ENCODE measurements at places on chromosomes 3 and 15.

DNA sequence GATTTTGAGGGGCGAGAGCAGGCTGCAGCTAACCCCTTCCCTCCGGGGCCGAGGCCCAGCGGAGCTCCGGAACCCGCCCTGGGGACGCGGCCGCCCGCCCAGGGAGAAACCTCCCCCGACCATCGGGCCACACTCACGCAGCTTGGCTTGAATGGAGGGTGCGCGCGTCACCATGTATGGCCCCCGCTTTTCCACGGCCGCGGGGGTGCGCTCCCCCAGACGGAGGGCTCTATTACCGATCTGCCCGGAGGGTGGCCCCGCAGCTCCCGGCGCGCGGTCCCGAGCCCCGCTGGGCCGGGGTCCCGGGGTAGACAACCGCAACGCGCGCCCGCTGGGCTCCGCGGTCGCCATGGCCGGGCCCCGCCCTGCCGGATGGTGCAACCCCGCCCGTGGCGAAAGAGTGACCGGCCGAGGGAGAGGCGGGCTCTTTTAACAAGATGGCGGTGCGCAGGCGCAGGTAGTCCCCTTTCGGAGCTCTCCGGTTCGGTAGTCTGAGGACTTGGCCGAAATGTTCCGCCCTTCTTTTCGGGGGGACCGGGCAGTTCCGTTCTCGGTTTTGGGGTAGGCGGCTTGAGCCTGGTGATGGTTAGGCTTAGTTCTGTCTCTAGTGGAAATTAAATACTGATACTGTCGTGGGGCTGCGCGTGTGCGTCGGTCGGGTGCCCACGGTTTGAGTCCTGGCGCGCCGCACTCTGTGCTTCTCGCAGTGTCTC is at the start of gene FAM219B:
Gene FAM219B (minus strand): TSS at position 402 of the 713 bp plus-strand sequence. CDS start 51 bp downstream, at position 351.
- peak; percentile 90 for DNase-seq

DNA sequence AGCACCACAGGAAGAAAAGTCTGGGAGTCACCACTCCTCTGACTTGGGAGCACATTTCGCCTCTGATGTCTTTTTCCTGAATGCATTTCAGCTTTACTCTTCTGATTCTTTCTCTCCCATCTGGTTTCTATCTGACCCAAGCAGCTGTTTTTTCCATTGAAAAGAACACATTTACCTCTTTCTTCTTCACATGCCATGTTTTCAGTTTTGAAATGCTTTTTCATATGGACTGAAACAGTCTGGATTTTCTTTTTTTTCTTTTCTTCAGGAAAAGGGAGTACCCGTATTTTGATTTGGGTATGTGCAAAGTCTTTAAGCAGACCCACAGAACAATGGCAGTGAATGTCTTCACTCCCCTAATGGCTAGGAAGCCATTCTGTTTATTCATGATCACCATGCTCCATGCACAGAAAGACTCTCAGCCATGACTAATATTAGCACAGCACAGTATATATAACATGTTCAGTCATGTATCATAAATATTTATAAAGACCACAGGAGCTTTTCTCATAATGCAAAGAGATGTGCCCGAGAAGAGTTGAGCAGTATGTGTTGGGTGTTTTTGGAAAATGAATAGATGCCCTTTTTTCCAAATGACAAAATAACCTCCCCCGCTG is 82.7 kb upstream of the LRIG1 start:
- DNase-seq: no peak

DNA sequence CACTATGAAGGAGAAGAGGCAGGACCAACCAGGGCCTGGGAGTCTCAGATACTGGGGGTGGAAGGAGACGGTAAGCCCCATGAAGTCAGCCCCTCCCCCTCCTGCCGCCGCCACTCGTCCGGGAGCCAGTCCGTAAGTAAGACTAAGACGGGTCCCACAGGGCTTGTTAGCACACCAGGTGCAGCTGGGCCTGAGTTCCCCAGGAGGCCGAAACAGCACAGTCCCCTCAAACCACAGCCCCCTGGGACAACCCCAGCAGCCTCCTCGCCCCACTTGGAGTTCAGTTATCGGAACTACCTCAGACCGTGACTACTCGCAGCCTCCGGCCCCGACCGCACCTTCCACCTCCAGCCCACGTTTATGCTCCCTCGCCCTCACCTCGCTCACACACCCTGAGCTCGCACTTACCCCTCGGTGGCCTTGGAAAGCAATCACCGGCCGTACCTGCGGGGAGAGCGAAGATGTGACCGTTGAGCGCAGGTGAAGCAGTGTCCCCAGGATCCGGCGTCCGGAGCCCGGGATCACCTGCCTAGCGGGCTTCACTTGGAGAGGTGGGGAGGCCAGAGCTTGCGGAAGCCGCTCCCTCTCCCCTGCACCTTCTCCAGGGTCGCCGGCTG is 557 bp downstream of the ELL3 start:
- no peak for DNase-seq

DNA sequence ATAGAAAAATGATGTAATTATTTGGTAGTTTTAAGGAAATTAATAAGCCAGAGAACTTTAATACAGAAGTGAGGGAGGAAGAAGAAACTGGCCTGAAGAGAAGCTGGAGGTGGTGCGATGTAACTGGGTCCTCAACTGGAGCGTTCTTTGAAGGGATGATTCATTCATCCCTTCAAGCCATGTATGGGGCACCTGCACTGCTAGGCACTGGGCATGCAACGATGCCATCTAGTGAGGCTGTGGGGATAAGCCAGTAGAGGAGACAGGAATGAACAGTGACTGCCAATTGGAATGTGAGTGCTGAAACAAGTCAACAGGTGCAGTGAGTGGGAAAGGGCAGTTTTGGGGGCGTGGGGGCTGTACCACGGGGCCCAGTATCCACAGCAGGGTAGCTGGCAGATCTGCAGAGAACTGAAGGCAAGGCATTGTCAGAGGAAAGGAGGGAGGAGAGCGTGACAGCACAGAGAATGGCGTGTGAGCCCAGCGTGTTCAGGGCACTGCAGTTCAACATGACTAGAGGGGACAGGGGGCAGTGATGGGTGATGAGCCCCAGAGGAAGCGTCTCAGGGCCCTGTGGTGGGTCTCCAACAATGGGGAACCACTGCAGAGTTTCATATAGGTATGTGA is 3.8 kb upstream of the KIF23 start:
- peak; percentile 54 for DNase-seq

DNA sequence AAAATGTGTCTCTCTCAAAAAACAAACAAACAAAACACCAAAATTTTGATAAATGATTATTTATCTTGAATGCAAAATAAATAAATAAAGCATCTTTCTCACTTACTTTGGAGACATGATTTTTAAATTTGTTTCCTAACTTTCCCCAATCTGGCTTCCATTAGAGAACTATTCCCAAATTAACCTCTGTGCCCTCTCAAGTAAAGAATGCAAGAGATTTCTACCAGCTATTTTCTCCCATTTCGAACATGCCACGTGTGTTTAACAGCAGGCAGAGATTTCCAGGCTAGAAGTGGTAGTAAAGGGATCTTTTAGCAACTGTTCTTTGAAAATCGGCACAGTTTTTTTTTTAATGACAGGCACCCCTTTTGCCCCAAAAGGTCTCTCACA is 269.1 kb downstream of the SHQ1 start:
- DNase-seq: no peak

- no peak for DNase-seq
Measured at GRCh38 chr3:15795651-15796308, 2.0 kb downstream of the ANKRD28 start.

DNA sequence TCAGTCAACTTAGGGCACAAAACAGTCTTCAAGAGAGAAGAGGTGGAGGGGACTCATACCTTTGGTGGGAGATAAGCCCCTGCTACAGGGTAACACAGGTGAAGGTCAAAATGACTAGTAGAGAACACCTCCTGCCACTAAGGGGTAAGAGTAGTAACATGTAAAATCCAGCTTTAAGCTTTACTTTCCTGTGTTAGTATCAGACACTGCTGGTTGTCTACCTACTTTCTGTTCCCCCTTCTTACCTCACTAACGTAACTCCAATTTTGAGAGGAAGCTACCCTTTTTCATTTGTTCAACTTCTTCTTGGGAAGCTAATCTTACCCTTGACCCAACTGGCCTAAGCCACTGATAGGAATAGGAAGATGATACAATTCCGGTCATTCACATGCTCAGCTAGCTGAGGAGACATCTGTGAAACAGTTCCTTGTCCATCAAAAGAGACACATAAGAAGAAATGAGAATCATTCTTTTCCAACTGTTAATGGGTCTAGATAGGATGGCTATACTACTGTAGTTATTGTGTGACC is 826.8 kb upstream of the CFAP20DC start:
- no peak for DNase-seq

GRCh38 chr3:71243229-71243628 is 340.3 kb downstream of the FOXP1 start:
- DNase-seq: no peak

DNA sequence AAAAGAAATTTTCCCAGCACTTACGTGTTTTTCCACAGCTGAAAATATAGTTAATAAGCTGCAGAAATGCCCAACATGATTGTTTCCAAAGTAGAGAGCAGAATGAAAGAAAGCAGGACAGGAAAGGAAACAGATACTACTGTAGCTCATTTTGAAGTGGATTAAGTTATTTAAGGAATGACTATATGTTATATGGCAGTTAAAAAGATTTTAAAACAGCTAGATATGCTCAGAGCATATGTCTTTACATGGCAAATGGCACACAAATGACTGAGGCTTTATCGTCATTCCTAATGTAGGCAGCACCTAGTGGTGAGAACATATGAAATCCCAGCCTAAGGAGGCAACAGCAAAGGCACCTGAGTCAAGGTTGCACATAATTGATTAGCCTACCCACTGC is 106.6 kb upstream of the SEMA6D start:
- DNase-seq: no peak

- DNase-seq: no peak
Measured at GRCh38 chr15:68833700-68834331, 13.1 kb upstream of the ANP32A start.

DNA sequence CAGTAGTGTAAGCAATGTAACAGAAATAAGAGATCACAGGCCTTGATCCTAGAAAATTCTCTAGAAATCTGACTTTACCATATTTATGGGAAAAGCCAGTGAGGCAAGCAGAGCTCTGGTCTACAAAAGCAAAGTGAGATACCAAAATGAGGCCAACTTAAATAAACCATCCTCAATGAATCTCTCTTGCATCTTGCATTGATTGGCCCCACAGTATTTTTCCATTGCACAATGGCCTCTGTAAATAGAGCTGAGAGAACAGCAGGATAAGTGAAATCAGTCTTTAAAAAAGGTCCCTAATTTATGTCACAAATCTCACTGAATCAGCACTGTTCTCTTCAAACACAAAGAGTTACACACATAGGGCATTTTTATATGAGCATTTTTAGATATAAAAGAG is 8.9 kb downstream of the CFAP20DC start:
- DNase-seq: no peak

GRCh38 chr3:32240159-32240545 is 1.7 kb downstream of the CMTM8 start:
- peak; percentile 58 for DNase-seq

GRCh38 chr3:126512916-126513650 is 4.5 kb downstream of the UROC1 start:
- DNase-seq: no peak

DNA sequence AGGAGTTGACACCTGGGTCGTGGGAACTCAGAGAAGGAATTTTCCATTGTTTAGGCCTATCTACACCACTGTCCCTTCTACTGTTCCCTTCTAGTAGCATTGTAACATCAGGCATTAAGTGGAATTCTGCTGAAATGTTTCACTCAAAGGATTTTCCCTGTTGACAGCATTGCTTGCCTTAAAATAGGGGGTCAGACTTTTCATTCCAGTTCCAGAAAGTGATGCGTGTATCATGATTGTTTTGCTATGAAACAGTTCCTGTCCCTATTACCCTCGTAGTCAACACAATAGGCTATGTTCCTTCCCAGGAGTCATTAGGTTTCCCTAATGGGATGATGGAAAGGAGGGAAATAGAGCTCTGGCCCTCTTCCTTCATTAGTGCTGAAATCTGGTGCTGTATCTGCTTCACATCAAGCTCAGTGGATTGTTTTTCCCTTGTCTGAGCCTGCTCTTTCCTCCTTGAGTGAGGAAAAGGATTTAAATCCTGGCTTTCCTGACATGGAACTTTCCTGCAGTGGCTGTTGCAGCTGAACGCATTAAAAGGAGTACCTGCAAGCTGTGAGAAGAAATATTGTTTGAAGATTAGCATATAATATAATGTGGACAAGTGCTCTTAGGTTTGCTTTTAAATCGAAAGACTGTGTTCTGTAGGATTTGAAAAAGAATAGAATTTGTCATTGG is 195.9 kb downstream of the KLHL25 start:
- DNase-seq: no peak

- DNase-seq: no peak
Measured at GRCh38 chr3:157100608-157101396, 59.1 kb downstream of the CCNL1 start.

DNA sequence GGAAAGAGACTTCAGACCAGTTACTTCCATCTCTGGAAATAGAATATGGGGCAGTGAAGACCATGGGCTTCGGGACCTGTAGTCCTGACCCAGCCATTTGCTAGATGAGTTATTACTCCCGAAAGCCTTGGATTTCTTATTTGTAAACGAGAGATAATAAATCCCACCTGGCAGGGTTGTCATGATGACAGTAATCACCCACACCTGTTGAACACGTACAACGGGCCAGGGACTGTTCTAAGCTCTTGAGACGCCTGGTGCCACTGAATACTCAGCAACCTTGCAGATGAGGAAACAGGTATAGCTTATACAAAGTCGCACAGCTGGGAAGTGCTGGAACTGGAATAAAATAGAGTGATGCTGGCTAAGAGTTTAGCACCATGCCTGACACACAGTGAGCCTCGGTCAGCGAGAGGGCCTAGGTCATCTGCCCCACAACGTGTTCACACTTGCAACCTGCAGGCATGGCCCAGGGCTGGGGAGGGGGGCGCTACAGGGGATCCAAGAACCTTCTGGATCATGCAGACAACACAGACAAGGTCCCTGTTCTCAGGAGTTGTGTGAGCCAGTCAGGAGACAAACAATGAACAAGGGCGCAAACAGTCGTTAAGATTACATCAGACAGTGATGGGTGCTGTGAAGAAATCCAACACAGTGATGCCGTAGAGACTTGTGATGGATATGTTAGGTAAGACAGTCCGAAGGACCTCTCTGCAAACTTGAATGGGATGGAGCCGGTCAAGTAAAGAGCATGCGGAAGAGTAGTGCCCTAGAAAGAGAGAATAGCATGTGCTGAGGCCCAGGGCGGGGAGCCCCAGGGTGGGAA is 89.2 kb downstream of the CORO2B start:
- no peak for DNase-seq

- DNase-seq: no peak
Measured at GRCh38 chr3:52019352-52020080, 23.8 kb upstream of the RPL29 start.

DNA sequence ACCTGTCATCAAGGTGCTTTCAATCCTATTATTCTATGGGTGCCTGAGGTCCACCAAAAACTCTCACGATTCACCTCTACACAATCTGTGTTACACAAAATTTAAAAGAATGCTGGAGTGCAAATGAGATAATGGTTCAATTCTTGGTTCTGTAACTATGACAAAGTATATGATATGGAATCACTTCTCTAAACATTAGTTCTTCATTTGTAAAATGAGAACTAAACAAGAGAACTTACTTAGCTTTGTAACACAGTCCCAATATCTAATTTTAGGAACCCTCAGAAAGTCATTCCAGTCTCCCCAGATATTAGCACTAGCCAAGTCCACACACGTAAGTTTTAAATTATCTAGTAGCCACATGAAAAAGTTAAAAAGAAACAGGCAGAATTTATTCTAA is 111.5 kb downstream of the TBL1XR1 start:
- DNase-seq: no peak

GRCh38 chr15:90650956-90651689 is 66.0 kb upstream of the BLM start:
- no peak for DNase-seq

- DNase-seq: no peak
Measured at GRCh38 chr3:50015918-50016317, 72.8 kb upstream of the RBM5 start.
